ENCODE measurements at places on chromosomes 2 and 18.

DNA sequence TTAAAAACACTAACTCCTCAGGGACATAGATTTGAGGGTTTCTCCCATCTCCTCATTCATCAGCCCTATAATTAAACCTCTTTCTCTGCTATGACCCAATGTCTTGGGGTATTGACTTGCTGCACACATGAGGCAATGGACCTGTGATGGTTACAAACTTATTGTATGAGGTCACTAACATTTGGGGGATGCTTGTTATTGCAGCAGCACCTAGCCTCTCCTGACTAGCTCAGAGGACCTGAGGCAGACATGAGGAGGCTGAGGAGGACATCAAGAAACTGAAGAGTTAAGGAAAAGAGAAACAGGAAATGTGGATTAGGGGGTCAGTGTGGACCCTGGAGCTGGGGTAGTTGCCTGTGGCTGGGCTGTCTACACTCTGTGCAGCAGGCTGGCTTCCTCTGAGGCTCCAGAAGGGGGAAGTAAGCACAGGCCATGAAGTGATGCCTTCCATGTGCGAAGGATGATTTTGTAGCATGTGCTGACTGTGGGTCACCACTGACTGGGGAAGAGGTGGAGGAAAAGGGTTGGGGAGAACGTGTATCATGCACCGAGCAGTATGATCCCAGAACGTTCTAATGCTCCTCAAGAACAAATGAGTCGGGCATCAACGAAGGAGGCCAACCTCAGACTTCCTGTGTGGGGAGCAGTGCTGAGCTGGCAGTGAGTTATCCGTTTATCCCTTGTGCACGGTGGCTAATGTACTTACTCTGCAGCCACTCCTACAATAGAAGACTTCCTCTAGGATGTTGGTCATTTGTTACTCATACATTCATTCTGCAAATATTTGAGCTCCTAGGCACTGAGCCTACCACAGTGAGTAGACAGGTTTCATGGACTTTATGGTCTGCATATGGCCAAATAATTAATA lies 42.1 kb upstream of the RFX8 start:
- DNase-seq, result no peak

DNA sequence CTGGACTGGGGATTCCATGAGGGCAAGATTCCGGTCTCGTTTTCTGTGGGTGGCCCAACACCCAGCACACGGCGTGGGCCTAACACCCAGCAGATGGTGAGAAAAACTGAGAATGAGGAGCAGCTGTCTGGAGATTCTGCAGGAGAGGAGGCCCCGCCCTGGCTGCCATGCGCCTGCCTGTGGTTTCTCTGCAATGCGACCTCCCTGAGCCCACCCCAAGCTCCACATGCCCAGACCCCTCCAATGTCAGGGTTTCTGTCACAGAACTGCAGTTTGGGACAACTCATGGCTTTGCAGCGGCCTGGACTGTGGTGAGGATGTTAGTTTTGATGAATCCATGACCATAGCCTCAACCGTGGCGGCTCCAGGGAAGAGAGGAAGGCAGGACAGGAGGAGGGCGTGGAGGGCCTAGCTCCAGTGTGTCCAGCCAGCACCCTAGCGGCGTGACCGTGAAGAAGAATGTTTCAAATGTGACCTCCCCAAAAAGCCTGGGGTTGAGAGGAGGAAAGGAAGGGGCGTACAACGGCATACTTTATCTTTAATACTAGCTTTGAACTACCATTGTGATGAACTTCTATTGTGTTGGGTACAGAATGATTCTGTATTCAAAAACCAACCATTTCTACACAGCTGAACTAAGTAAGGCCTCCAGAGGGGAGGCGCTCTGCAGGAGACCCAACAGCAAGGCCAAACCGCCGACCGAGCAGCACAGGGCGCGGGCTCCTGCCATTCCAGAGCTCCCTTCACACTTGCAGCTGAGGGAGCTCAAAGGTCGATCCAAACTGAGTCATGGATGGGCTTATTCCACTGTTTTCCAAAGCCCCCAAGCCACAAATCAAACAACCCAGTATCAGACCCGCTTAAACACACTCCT lies 3.4 kb downstream of the PXDN start:
- DNase-seq, result no peak

- peak; percentile 30 for DNase-seq
Measured at GRCh38 chr2:44016282-44016681, 20.5 kb upstream of the LRPPRC start.

- no peak for DNase-seq
Measured at GRCh38 chr2:121196132-121196848, 88.7 kb downstream of the TFCP2L1 start.

All from HuH-7 (cell line).